ENCODE measurements at places on chromosomes 13 and 19. TPM values are rescaled to one million over a fixed set of nuclear protein-coding genes. Genes with fewer than 3 reads are reported as not detected.

Gene FSD1
- total RNA-seq = not detected

Gene NAPSA
- 0.84 TPM for total RNA-seq

Gene TJP3
- total RNA-seq = not detected

Gene RNF113B
- total RNA-seq = not detected

Gene NRTN
- 31.6 TPM for total RNA-seq

Gene HS6ST3
- 0.64 TPM for total RNA-seq

Gene FAM216B
- 91.9 TPM for total RNA-seq

DNA sequence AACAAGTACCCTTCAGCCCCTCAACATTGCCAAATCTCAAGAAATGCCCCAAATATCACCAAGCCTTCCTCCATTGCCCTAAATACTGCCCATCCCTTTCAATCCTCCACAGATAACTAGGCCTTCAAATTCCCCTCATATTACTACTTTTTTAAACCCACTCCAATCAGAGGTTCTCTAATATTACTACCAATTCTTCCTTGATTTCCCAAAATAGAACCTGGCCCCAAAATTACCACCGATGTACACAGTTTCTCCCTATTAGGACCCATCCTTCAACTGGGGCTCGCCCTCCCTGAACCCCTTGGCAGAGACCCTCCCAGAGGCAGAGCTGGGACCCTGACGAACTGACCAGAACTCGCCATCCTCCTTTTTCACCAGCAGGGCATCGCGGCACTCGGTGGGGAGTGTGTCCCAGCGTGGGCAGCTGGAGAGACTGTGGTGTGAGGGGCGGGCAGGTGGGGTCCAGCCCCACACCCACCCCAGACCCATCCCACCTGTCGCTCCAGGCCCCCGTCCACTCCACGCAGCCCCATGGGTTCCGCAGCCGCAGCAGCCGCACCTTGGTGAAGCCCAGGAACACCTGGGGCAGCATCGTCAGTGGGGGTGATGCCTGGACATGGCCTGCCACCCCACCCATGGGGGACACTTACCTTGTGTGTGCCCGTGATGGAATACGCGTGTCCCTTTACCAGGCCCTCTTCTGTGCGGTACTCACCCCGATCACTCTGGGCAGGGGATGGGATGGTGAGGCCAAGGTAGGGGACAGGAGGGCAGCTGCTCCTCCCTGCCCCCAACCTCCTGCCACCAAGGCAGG is 6.1 kb downstream of the CAPN12 start:
- peak; percentile 14 for DNase-seq

DNA sequence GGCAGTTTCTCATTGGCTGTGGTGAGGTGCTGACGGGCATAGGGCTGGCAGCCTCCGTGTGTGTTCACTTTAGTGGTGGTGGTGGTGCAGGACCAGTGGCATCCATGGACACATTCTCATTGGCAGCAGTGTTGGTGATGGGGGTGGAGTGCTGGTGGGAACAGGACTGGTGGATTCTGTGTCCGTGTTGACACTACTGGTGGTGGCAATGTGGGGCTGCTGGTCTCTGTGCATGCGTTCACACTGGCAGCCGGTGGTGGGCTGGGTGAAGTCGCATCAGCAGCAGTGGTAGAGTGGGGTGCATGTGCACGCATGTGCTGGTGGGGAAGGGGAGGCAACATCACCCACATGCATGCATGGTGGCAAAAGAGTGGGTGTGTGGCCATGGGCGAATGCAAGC is 1471.4 kb upstream of the PCDH20 start:
- DNase-seq = peak; percentile 19

DNA sequence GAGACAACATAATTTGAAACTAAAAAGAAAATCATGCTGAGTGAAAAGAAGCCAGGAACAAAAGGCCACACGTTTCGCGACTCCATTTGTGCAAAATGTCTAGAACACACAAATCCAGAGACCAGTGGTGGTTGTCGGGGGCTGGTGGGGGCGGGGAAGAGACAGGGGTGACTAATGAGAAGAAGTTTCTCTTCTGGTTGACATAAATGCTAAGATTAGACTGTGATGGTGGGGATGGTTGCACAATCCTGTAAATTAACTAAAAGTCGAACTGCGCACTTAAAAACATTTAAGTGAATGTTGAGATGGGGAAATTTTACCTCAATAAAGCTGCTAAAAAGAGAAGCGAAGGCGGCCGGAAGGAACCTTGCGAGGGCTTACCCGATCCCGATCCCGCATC is 7.1 kb downstream of the AKAP8 start:
- DNase-seq = no peak

DNA sequence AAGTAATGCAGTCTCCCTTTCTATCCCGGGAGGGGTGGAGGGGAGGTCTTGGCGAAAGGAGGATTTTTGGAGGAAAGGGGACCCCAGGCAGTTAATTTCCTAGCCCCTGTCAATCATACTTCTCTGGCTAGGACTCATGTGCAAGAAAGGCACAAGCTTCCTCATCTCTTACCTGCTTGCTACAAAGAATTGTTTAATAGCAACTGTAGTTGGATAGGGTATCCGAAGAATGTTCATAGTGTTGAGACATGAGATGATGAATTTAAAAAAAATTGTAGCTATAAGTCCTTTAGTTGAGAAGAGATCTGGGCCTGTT is 525 bp downstream of the BORA start:
- no peak for DNase-seq

- DNase-seq = peak; percentile 89
Measured at GRCh38 chr19:35066691-35067563, 25.4 kb downstream of the HPN start.

- DNase-seq = no peak
Measured at GRCh38 chr19:39498798-39499642, at the start of gene DLL3. Gene DLL3, plus strand, starts transcription at chr19:39498947. Its CDS starts 28 bp downstream, at chr19:39498975.

GRCh38 chr13:50740052-50740741 is 103.3 kb downstream of the DLEU7 start:
- DNase-seq = no peak

DNA sequence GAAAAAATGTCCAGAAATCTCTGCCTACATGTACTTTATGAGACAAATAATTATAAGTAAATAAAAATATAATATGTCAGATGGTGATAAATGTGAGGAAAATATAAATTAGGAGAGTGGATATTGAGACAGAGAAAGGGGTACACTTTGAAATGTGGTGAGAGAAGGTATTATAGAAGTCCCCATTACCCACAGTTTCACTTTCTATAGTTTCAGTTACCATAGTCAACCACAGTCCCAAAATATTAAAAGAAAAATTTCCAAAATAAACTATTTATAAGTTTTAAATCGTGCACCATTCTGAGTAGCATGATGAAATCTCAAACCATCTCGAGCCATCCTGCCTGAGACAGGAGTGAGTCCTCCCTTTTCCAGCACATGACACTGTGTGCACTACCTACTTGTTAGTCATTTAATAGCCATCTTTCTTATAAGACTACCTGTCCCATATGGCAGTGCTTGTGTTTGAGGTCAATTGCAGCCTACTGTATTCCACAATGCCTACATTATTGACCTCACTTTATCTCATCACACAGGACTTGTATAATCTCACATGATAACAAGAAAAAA is 653.7 kb downstream of the DACH1 start:
- no peak for DNase-seq

GRCh38 chr13:98476538-98476966 is 100.4 kb downstream of the STK24 start:
- peak; percentile 76 for DNase-seq

- DNase-seq = no peak
Measured at GRCh38 chr13:96444676-96445075, 354.8 kb downstream of the HS6ST3 start.

GRCh38 chr19:46821512-46822409 is 28.9 kb downstream of the AP2S1 start:
- peak; percentile 60 for DNase-seq

DNA sequence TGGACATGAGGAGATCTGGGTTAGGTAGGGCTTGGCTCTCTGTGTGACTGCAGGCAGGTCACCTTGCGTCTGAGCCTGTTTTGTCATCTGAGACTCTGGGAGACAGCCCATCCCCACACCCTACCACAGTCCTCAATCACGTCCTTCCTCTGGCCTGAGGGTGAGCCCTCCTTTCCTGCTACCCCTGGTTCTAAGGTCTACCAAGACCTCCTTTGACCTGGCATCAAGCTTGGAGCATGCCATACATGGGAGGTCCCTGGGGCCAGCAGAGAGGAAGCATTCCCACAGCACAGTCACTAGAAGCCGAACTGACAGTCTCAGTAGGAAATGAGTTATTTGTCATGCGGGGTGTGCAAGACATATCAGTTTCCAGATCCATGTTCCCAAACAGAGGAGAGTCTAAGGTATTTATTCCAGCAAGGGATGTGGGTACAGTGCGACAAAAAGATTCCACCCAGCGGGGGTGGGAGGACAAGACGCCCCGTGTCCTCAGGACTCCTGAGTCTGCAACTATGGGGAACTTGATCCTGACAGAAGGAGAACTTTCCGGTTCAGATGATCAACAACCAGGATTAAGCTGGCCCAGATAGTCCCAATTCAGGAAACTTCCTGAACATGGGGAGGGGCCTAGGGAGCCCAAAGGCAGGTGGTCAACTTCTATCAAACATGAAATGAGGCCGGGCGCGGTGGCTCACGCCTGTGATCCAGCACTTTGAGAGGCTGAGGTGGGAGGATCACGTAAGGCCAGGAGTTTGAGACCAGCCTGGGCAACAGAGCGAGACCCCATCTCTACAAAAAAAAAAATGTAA is 9.5 kb downstream of the ARRDC2 start:
- DNase-seq = peak; percentile 65

GRCh38 chr13:110685305-110686020 is 20.5 kb downstream of the CARS2 start:
- DNase-seq = no peak

- DNase-seq = no peak
Measured at GRCh38 chr19:48415806-48416221, 22.3 kb downstream of the GRIN2D start.

DNA sequence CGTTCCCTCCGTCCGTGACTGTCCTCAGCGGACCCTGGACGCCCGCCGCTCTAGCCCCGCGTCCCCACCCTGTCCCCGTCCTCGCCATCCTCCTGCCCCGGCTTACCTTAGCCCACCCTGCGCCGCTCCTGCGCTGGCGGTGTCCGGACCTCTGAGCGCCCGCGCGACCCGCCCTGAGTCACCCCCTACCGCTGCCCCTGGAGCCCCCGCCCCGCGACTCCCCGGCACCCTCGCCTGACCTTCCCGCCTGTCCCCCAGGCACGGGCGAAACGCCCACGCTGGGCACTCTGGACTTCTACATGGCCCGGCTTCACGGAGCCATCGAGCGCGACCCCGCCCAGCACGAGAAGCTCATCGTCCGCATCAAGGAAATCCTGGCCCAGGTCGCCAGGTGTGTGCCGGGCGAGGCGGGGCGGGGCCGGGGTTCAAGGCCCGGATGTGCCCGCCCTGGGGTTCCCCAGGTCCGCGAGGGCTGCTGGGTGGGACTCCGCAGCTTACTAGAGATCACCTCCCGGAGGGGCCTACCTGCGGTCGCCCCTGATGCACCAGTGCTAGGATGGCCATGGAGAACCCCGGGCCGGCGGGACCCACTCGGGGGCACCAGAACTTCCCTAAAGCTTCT is 5.1 kb downstream of the HMG20B start:
- DNase-seq = peak; percentile 61

GRCh38 chr13:33373624-33374023 is 88.1 kb upstream of the STARD13 start:
- DNase-seq = no peak

DNA sequence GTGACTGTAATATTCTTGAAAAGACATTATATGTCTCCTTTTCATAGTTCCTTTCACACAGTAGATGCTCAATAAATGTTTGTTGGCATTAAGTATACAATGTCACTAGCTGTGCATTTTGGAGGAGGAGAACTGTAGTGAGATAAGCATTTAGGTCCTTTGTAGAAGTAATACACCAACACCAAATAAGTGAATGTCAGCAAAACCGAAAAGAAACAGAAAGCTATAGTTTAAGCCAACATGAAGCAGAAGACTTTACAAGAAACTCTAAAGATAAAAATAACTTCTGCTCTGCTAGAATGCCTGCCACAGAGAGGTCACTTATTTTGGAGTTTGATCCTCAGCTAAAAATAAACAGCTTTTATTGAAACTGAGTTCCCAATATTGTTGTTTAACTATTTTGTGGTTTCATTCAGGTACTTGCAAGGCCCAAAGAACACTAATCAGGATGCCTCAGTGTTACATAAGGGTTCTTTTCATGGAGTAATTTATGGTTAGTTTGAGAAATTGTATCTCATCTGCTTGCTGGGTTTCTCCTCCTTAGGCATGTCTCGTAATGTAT is 86.2 kb downstream of the STARD13 start:
- no peak for DNase-seq

DNA sequence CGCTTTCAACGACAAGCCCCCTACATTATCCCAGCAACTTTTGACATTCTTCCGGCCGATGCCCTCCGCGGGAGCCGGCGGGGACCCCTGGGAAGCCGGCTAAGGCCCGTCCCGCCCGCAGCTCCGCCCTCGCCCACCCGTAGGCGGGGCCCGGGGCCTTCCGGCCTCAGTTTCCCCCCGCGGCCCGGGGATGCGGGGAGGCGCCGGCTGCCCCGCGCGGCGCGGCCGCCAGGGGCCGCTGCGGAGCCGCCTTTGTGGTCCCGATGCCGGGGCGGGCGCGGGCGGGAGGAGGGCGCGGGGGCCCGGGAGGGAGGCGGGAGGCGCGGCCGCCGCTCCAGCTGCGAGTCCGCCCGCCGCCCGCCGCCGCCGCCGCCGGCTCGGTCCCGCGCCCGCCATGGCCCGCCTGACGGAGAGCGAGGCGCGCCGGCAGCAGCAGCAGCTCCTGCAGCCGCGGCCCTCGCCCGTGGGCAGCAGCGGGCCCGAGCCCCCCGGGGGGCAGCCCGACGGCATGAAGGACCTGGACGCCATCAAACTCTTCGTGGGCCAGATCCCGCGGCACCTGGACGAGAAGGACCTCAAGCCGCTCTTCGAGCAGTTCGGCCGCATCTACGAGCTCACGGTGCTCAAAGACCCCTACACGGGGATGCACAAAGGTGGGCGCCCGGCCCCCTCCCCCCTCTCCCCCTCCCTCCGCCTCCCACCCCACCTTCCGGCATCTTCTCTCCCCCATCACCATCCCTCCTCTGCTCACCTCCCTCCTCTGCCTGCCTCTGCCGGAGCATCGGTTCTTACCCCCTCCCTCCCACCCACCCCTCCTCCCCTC is at the start of gene CELF5:
Gene CELF5 (plus strand): TSS at position 316 of the 823 bp plus-strand sequence. CDS start 79 bp downstream, at position 395.
- peak; percentile 47 for DNase-seq

DNA sequence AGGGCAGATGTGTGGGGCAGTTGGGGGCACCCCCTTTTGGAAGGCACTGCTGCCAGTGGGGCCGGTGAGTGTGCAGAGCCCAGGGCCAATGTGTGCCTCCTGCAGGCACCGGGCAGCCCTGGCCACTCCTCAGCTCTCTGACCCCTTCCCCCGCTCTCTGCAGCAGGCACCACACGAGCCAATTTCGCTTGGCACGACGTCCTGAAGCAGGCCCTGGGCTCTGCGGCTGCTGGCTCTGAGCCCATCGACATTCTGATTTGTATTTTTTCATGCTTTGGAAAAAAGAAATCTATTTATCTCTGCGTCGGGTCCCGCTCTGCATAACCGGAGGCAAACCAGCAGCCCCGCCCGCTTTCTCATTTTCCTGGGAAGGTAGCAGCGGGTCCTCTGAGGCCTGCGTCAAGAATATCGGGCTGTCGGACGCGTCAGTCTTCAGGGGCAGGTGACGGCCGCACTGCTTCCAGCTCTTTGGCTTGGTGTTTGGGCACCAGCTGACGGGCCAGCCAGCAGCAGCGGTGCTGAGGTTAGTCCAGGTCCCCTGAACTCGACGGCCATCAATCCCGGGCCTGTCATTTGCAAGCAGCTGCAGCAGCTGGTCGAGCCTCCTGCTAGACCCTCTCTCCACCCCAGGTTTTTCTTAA is 134.3 kb downstream of the KDM4B start:
- DNase-seq = peak; percentile 92

Measured in right cardiac atrium (tissue), 5 donors.